ENCODE measurements at places on chromosomes 1 and 21.

- no peak for DNase-seq
Measured at GRCh38 chr1:11314959-11315358, 42.0 kb downstream of the UBIAD1 start.

- no peak for DNase-seq
Measured at GRCh38 chr1:219185486-219186117, 11.9 kb downstream of the LYPLAL1 start.

DNA sequence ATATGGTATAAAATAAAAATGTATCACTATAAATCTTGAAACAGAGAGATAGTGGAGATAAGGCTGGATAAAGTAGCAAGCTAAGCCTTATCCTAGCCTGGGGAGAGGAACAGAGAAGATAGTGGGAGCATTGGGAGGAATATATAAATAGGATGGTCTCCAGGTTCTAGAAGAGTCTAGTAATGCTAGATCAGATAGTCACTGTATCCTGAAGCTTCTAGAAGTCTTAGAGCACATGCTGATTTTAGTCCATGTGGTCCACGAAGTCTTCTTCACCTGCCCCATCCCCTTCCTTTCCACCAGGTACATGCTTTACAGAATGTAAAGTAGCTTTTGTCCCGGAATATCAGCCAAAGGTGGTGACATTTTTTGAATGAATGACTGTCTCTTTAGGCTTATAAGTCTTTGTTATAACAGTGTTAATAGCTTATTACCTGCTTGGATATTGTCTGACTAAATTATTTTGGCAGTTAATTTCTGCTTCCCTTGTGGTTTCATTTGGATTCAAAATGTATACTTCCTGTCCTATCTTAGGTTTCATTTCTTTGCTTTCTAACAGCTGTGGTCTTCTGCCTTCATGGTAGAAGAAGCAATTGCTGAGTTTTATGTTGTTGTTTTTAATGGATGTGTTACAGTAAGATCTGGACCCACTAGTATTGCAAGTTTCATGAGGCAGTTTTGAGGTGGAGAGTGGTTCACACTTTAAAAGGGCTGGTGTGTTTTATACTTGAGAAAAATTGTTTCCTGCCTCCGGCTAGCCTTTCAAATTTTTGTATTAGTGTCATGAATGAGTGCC lies 5.9 kb downstream of the SMG7 start:
- DNase-seq, result no peak

GRCh38 chr1:33893147-33893830 lies 29.4 kb downstream of the HMGB4 start:
- no peak for DNase-seq

- no peak for DNase-seq
Measured at GRCh38 chr1:245464290-245464689, 309.5 kb downstream of the KIF26B start.

- DNase-seq, result no peak
Measured at GRCh38 chr1:117660271-117660965, 54.6 kb downstream of the TENT5C start.

DNA sequence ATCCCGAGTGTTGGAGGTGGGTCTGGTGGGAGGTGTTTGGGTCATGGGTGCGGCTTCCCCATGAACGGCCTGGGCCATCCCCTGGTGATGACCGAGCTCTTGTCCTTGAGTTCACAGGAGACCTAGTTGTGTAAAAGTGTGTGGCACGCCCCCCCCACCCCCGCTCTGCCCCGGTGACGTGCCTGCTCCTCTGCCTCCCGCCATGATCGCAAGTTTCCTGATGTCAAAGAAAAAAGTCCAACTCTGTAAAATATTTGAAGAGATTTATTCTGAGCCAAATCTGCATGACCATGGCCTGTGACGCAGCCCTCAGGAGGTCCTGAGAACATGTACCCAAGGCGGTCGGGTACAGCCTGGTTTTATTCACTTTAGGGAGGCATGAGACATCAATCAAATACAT lies 125.1 kb upstream of the COL6A1 start:
- DNase-seq, result no peak

- DNase-seq, result peak; percentile 49
Measured at GRCh38 chr21:44013380-44014088, 1.4 kb downstream of the TRAPPC10 start.

DNA sequence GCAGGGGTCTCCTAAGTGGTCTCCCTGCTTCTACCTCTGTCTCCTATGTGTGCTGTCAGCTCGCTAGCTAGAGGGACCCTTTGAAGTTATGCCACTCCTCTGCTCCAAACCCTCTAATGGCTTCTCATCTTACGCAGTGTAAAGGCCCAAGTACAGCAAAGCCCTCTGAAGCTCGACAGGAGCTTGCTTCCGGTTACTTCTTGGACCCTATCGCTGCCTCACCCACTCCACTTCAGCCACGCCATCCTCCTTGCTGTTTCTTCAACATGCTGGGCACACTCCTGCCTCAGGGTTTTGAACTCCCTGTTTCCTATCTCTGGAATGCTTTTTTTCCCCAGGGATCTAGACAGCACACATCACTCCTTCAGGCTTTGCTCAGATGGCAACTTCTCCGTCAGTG lies 102.3 kb upstream of the F3 start:
- DNase-seq, result no peak

GRCh38 chr21:25717491-25718147 lies 17.1 kb downstream of the ATP5PF start:
- DNase-seq, result no peak

DNA sequence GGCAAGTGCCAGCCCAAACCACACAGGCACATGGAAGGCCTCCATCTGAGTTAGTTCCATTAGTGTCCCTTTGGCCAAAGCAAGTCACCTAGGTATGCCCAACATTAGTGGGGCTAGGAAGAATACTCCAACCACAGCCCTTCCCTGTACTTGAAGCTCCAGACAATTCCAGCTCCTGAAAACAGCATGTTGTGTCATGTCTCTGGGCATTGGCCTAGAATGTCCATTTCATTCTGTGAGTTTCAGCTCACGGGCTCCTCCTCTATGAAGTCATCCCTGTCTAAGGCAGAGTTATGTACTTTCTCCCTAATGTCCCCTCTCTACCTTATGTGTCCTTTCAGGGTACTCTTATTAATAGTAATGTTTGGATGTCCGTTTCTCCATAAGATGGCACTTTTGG lies 96.5 kb upstream of the SPATA6 start:
- DNase-seq, result no peak

DNA sequence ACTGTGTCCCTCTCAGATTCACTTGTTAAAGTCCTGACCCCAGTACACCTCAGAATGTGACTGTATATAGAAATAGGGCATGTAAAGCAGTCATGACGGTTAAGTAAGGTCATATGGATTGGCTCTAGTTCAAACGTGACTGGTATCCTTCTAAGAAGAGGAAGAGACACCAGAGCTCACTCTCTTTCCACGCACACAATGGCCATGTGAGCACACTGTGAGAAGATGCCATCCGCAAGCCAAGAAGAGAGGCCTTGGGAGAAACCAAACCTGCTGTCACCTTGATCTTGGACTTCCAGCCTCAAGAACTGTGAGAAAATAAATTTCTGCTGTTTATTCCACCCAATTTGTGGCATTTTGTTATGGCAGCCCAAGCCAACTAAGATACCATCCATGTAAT lies 56.8 kb upstream of the IRF2BP2 start:
- DNase-seq, result no peak

GRCh38 chr1:21293537-21294265 lies 3.4 kb upstream of the ECE1 start:
- peak; percentile 72 for DNase-seq

DNA sequence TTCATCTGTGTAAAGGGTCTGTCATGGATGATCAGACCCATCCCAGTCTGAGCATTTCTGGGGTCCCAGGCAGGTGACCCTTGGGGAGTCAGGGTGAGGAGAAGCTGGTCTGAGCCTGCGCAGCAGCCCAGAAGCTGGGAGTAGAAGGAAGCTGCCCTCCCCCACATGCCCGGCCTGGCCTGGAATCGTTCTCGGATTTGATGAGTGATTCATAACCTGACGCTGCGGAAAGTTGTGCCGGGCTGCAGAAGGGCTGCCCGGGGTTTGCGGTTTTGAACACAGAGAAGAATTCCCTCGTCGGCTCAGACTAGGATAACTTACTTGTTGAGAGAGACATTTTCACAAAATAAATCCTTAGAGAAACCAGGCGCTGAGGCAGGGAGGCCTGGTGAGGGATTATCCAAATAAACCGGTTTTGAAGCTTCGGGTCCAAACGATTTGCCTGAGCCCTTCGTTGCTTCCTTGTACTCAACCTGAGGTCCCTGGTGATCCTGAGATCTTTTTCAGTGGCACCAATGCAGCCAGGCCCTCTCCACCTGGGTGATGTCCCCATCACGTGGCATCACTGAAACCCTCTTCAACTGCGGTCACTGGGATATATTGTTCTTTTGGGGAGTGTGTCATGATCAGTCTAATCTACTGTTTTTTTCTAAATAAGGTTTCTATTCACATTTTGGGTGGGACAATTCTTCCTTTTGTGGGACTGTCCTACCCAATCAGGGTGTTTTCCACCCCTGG lies 29.2 kb downstream of the EPHB2 start:
- DNase-seq, result no peak

DNA sequence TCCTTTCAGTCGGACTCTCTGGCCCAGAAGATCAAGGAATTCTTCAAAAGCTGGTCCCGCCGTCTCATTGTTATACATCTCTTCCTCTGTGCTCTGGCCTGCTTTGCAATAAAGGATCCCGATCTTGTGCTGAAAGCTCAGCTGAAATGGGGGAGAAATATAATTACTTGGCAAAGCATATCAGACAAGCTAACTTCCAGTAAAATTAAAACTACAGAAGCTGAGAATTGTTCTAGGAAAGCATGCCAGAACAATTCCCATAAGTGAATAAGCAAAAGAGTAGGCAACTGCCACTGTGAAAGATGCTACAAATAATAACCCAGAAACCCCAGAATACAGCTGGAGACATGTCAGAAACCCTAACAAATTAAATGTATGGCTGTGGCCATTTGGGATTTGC lies 146.1 kb downstream of the SIPA1L2 start:
- DNase-seq, result no peak

DNA sequence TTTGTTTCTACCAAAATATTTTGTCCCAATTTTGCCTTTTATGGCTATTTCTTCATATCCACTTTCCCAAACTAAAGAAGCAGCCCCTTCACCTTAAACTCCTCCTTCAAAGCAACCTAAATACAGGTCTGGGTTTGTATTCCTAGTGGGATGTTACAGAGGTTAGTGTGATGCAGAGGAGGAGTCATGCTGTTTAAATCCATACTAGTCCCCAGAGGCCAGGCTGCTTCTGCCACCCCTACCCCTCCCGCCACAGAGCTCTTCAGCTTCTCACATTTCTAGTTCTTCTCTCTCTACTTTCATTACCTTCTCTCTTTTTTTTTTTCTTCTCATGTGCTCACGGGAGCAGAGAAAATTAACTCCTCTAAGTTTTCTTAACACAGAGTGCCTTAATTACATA lies 29.3 kb downstream of the SELL start:
- DNase-seq, result no peak

GRCh38 chr1:157968946-157969345 lies 24.5 kb upstream of the KIRREL1 start:
- DNase-seq, result no peak

GRCh38 chr1:247212627-247213617 lies 41.1 kb upstream of the ZNF124 start:
- DNase-seq, result no peak

- DNase-seq, result no peak
Measured at GRCh38 chr21:16215193-16215592, 485.4 kb downstream of the USP25 start.

DNA sequence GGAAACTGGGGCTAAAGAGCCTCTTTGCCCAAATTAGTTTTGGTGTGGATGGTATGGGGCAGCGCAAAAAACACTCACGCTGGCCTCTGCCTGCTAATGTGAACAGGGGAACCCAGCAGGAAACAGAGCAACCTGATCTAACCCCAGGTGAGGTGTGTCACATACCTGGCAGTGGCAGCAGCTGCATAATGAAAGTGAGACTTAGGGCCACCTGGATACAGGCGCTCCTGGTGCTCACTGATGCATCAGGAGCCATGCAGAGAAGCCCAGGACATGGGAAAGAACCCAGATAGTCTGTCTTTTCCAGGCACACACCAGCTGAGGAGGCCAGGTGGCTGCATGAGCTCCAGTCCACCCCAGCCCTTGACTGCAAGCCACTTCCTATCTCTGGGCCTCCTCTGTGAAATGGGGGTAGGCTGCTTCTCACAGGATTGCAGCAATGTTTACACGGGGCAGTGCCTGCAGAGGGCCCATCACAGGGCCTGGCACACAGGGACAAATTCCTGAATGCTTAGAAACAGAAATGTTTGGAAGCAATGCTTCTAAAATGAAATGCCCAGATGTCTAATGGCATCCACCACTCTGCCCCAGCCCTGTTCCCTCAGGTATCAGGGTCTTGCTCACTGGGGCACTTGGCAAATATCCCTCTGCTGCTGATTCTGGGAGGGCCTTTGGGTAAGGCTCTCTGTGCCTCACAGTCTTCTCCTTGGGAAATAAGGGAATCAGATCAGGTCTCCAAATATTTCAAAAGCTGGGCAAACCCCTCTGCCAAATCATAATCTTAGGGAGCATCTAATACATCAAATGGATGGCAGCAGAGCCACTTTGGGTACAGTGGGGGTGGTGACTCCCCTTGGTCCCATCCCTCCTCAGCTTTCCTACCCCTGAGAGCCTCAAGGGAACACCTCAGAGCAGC lies 19.9 kb downstream of the DHCR24 start:
- DNase-seq, result no peak

GRCh38 chr1:8903410-8903809 lies 24.9 kb upstream of the ENO1 start:
- DNase-seq, result no peak

- peak; percentile 44 for DNase-seq
Measured at GRCh38 chr1:145961425-145962156, 2.8 kb downstream of the ANKRD34A start.

DNA sequence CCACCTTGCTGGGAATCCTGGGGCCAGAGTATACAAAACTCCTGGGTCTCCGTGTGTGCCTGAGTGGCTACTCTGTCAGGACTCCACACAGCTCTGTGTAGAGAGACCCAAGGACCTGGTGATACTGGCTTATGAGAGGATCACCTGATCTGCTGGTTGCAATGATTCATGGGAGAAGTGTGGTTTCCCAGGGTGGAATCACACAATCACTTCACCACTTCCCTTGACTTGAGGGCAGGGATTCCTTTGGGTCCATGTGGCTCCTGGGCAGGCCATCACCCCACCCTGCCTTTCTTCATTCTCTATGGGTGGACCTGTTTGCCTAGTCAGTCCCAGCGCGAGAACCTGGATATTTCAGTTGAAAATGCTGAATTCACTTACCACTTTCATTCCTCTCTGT lies 13.3 kb downstream of the PRSS38 start:
- DNase-seq, result no peak

- DNase-seq, result no peak
Measured at GRCh38 chr1:201557572-201557958, 18.6 kb downstream of the NAV1 start.

DNA sequence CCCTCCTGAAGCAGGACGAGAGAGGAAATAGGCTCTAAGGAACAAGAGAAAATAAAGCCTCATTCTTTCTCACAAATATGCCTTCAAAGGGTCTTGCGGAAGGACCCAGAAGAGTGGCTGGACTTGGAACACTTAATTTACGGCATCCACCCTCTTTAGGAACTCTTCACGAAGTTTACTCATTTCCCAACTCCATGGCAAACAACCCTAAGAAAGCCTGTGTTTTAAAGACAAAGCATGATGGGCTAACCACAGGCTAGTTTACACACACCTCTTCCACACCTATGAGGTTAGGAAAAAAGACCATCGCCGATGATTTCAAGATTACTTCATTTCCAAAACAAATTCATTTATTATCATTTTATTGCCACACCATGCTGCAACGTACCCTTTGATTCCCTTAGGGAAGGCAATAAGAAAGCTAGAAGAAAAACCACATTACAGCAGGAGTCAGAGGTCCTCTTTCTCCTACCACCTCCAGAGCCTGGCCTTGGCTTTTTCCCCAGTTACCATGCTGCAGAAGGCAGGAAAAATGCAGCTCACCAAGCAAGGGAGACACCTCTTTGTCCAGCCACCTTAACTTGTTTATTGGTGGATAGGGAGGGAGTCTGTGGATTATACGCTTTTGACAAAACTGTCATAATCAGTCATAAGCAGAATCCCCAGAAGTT lies 29.6 kb downstream of the CHI3L2 start:
- DNase-seq, result no peak
